ENCODE measurements at places on chromosomes 2 and 18. TPM values are rescaled to one million over a fixed set of nuclear protein-coding genes. Genes with fewer than 3 reads are reported as not detected.

DNA sequence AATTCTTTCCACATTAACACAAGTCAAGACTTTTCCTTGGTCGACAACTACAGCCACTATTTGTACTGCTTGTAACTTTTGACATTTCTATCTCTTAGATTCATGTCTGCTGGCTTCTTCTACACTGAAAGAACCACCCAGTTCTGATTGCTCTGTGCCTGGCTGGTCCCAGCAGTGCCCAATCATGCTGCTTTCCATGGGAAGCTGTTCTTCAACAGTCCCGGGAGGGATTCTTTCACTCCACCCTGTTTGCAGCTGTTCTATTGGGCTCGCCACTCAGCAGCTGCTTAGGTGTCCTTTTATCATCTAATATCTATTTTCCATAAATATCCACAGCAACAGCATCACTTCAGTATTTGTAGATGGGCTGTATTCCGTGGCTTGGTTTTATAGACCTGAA is 471.1 kb upstream of the SMIM21 start:
- DNase-seq, result no peak

DNA sequence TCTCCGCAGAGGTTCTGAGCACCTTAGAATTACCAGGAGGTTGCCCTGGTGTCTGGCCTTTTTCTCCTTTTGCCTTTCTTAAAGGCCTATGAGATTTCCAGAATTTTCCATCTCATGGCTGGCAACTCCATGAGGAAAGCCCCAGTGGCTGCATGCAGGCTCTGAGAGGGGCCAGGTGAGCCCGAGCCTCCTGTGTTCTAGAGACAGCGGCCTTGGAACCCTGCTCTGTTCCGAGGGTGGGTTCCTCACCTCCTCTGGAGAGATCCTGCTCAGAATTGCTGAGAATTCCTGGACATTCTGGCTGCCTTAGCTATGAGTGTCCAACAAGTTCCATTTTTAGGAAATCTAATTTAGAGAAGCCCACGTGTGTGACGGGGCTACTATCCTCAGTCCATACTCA is 35.7 kb upstream of the HPCAL1 start:
- DNase-seq, result no peak

The CNTNAP5 gene
- total RNA-seq, result not detected

The SIX2 gene
- 2.9 TPM for total RNA-seq

GRCh38 chr2:32360416-32360815 is 3.6 kb downstream of the BIRC6 start:
- peak; percentile 44 for DNase-seq

The IL18RAP gene
- total RNA-seq, result 0.09 TPM

DNA sequence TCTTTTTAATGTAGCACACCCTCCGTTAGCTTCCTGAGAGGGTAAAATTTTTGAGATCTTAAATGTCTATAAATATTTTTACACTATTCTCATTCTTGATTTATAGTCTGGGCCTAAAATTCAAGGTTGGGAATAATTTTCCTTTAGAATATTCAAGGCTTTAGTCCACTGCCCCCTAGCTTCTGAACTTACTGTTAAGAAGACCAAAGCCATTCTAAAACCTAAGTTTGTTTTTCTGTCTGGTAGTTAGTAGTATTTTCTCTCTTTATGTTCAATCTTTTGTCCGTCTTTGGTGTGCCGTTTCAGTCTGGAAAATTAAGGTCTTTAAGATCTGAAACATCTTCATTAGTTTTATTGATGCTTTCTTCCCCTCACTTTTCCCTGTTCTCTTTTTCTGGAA is 14.5 kb downstream of the OSBPL6 start:
- DNase-seq, result peak; percentile 34

GRCh38 chr2:7513834-7514233 is 596.6 kb downstream of the RNF144A start:
- no peak for DNase-seq

DNA sequence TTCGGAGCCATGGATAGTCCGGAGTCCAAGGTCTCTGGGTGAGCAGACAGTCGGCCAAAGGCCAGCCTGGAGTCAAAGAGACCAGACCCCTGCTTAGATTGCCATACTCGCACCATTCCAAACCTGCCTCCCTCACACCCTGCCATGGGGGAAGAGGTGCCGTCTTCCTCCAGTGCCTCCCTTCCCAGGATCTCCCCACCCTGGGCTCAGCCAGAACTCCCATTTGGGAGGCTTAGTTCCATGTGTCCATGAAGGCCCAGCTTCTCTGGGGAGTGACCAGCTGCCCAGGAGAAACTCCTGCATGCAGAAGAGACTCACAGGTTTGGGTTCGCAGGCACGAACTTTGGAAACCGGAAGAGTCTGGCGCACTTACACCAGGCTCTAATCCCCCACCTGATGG is 21.7 kb downstream of the IGFBP5 start:
- no peak for DNase-seq

DNA sequence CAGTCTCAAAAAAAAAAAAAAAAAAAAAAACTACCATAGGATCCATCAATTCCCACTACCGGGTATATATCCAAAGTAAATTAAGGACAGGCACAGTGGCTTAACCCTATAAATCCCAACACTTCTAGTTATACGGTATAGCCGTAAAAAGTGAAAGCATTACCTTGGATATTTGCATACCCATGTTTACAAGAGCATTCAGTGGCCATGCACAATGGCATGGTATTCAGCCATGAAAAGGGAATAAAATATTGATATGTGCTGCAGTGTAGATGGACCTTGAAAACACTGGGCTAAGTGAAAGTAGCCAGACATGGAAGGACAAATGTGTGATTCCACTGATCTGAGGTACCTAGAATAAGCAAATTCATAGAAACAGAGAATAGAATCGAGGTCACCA is 111.8 kb upstream of the CAB39 start:
- DNase-seq, result no peak

DNA sequence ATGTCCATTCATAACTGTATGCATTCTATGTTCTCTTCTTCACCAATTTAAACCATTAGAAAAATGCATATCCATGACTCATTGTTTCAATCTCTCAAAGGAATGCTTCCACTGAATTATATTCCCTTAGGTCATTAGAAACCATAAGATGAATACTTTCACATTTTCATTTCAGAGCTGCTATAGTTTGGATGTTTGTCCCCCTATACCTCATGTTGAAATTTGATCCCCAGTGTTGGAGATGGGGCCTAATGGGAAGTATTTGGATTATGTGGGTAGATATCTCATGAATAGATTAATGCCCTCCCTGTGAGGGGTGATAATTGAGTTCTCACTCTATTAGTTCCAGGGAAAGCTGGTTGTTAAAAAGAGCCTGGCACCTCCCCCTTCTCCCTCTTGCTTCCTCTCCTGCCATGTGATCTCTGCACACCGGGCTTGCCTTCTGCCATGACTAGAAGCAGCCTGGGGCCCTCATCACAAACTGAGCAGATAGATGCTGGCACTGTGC is 35.7 kb downstream of the THUMPD2 start:
- DNase-seq, result peak; percentile 36

GRCh38 chr2:43225788-43226557 is 433 bp downstream of the ZFP36L2 start:
- peak; percentile 82 for DNase-seq

The INHA gene
- total RNA-seq, result 0.18 TPM

- no peak for DNase-seq
Observed at GRCh38 chr18:54090856-54091255, 133.6 kb downstream of the MBD2 start.

The MYOM1 gene
- total RNA-seq, result 0.90 TPM

GRCh38 chr2:32229635-32230034 is 35.1 kb downstream of the NLRC4 start:
- DNase-seq, result no peak

Data from fibroblast of the aortic adventitia (primary cell).